ENCODE measurements at places on chromosomes 13 and 19.
A peak's percentile ranks its signal among the peaks of the same experiment; 100 is the strongest.

DNA sequence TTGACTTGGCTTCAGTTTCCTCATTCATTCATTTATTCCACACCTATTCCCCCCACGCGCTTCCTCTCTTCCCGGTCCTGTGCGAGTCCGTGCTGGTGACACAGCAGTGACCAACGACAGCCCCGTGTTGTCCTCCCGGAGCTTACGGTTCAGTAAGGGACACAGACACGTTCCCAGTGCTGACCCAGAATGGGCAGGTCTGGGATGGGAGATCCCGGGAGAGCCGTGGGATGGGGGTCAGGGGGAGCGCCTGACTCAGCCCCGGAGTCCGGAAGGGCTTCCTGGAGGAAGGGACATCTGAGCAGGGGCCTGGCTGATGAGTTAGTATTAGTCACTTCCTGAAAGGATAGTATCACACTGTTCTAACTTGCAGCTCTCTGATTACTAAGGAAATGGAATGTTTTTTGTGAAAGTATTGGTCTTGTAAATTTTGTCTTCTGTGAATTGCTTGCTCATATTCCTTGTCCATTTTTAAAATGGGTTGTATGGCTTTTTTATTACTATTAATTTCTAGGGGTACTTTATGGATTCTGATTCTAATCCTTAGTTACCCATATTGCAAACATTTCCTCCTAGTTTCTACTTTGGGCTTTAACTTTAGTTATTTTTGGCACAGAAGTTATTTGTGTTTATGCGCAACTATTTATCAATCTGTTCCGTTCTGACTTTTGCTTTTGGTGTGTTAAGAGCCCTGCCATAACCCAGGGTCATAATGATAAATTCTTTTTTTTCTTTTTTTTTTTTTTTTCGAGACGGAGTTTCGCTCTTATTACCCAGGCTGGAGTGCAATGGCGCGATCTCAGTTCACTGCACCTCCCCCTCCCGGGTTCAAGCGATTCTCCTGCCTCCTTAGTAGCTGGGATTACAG, 708 bp upstream of the ERCC1 start:
- no peak for DNase-seq

- DNase-seq, result no peak
Observed at GRCh38 chr13:36323951-36324566, 22.1 kb downstream of the SPART start.

DNA sequence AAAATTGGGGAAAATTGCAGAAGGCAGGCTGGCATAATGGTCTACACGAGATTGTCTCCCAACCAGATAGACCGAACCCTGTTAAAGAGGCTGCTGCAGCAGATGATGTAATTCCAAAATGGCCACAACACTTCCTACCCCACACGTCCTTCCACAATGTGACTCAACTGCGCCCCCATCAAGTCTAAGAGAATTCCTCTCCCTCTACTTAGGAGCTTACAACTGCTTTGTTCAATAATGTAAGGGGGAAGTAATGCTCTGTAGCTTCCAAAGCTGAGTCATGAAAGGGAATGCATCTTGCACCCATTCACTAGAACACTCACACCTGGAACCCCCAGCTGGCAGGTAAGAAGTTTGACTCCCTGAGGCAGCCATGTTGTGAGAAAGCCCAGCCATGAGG, 117.8 kb upstream of the IRS2 start:
- DNase-seq, result no peak

GRCh38 chr19:41753159-41753558, 2.2 kb upstream of the CEACAM6 start:
- DNase-seq, result no peak

- DNase-seq, result no peak
Observed at GRCh38 chr13:98782654-98783053, 30.2 kb upstream of the SLC15A1 start.

DNA sequence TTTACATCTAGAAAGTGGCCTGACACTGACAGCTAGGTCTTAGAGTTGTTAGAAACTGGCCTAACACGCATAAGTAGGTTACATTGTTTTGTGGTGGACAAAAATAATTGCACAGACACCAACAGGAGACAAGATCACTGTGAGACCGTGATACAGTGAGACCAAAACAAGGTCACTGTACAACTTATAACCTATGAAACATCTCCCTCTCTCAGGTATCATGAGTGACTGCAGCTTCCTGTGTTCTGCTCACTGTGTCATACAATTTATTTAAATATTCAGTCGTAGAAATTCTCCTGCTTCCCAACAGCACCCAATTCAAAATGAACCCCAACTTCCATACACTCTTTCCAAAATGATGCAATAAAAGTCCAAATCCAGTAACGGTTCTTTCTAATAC, 2165.2 kb downstream of the PCDH9 start:
- DNase-seq, result no peak

GRCh38 chr13:23845105-23845725, 44.0 kb downstream of the MIPEP start:
- no peak for DNase-seq

GRCh38 chr19:22052644-22053013, 345 bp downstream of the ZNF257 start:
- no peak for DNase-seq

- no peak for DNase-seq
Observed at GRCh38 chr19:47402504-47402903, 16.8 kb downstream of the MEIS3 start.

GRCh38 chr13:93882086-93882651, 597.3 kb downstream of the DCT start:
- no peak for DNase-seq

DNA sequence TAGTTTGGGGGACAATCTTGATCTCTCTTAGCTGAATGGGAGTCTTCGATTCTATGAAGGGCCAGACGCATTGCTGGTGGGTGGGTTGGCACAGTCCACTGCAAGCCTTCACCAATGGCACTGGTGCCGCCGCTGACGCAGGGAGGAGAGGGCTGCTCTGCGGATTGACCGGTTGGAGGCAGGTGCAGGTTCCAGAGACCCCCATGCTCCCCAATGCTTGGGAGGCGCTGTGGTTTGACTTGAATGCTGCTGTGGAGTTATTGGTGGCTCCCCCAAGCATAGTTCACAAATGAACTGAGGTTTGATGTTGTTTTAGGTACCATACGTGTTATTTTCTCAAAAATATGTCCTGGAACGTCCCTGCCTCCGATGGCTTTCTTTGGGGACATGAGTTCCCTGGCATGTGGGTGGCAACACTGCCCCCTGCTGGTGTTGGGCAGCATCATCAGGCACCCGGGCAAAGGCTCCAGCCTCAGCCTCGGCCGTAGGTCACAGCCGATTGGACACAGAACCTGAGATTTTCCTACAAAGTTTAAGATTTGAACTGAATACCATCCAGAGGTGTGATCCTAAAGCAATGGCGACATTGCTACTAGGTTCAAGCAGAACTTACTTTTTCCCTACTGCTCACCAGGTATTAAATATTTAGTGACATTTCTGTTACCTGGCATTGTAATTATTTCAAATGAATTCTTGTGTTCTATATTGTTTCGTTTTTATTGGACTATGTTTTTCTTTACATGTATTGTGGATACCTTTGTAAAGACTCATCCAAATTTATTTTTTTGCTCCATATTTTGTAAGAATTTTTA, 95.5 kb downstream of the ANKRD10 start:
- peak; percentile 80 for DNase-seq

DNA sequence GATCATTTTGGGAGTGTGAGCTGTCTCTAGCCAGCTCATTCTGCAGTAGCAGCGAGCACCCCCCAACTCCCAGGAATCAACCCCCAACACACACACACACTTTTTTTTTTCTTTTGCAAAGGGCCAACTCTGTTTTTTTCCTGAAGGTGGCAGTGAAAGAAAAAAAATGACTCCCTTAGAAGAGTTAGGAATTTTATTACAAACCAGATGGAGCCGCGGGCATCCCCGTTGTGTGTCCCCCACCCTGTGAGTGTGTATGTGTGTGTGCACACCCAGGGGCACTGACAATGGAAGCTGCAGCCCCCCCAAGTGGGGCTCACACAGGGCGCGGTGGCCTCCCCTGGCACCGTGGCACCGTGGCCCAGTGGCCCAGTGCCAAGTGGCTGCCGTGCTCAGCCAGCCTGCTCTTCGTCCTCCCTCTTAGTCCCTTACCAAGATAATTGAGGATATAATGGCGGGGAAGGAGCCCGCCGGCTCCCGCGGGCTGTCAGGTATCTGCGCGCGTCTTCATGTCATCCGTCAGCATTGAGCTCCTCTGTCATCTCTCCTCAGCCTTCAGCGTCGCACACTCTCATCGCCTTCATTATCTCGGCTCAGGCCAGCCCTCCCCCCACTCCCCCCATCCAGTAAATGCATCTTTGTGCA, 314.1 kb downstream of the ZNF536 start:
- DNase-seq, result no peak

GRCh38 chr13:113869263-113869662, 5.4 kb upstream of the GAS6 start:
- DNase-seq, result no peak
